ENCODE measurements at places on chromosomes 12 and 14.

DNA sequence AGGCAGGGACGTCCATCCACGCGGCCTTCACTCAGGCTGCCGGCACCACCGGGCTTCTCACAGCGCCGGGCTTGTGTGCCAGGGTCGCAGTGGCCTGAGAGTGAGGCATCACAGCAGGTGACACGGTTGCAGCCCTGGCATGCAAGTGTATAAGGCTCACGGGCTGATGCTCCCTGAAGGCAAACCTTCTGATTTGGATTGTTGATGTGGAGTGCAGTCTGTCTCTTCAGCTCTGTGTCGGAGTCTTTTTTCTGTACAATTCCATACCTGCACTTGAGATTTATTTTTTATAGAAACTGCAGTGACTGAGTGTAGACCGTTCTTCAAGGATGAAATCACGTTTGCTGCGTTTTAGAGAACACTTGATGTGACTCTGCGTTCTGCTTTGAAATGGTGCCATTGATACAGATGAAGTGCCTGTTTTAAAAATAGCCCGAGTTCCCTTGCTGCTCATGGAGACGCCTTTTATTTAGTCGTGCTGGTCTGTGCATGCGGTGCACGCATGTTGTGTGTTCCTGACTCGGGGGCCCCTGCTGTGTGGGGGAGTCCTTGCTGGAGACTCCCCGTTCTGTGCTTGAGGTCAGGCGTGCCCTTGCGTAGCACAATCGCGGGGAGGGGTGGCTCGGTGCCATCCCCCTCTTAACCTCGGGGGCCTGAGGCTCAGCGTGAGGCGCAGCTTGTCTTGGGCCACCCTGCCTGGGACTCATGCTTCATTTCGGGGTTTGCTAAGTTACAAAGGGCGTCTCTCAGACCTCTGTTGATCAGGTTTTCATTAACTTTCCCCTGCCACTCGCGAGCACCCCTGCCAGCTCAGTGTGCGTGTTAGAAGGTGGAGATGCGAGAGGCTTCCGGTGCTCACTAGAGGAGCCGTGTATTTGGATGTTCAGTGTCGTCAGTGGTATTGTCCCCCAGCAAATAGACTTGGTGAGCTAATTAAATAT is 21.6 kb upstream of the AMN start:
- DNase-seq, result no peak

DNA sequence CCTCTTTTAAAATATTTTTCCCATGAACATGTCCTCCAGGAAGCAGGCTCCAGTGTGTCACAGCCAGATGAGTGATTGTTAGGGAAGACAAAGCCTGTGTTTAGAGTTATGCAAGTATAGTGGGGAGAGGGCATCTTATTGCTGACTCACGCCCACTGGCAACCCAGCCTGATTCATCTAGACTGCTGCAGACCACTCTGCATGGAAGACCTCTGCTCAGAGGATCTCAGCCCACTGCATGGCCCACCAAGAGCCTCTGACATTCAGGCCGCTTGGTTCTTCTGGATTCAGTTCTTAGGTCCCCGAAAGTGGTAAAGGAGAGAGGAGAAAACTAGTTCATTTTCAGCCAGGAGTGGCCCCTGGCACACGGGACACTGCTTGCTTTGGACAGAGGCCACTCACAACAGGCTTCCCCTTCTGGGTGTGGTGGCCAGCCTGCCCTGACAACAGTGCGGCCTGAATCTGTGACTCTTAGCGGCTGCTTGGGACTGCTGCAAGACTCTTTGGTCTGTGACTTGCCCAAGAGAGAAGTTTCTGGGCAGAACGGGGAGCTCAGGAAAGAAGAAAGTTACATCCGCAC is 266.3 kb downstream of the ZFP36L1 start:
- DNase-seq, result no peak

- DNase-seq, result no peak
Observed at GRCh38 chr12:21775133-21775820, 771 bp upstream of the KCNJ8 start.

DNA sequence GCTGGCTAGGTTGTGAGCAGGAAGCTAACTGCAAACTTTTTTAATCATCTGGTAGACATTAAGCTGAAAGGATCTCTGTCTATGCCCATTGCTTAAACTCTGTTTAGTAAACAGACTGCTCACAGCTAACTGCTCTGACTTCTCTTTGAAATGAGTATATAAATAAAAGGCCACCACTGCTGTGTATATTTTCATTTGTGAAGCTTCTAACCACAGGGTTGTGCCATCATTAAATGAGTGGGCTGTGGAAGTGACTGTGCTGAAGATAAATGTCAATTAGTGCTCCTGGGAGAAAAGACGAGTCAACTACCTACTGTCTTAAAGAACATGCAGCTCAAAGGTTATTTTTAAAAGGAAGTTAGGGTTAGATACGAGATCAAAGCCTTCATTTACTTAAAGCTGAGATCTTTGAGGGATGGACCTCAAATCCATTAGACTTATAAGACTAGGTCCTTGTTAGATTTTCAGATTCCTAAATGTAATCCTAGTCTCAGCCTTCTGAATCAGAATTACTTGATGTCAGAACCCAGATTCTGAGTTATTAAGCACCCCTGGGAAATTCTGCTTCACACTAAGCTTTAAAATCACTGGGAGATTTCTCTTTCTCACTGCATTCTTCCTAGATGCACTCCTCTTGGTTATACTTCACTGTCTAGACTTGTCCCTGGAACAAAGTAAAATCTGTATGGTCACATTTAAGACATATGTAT is 213.1 kb upstream of the FLRT2 start:
- no peak for DNase-seq

GRCh38 chr12:56454557-56454956 is at the start of gene MIP:
TSS of gene MIP (minus strand) at chr12:56454657. CDS start at chr12:56454613, 44 bp downstream.
- no peak for DNase-seq

DNA sequence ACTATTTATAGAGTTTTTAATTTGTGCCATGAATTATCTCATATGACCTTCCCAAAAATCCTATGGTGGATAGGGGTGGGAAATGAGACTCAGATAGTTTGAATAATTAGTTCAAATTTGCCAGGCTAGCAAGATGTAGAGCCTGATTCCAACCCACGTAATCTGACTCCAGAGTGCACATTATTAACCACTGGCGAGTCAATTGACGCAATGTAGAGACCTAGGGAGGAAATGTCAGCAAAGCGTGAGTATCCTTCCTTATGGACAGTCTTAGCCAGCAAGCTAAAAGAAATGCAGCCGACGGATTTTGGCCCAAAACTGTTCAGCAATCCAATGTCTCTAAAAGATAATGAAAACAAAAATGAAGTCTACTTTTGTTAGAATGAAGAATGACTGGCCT is 193.3 kb upstream of the KRR1 start:
- no peak for DNase-seq

DNA sequence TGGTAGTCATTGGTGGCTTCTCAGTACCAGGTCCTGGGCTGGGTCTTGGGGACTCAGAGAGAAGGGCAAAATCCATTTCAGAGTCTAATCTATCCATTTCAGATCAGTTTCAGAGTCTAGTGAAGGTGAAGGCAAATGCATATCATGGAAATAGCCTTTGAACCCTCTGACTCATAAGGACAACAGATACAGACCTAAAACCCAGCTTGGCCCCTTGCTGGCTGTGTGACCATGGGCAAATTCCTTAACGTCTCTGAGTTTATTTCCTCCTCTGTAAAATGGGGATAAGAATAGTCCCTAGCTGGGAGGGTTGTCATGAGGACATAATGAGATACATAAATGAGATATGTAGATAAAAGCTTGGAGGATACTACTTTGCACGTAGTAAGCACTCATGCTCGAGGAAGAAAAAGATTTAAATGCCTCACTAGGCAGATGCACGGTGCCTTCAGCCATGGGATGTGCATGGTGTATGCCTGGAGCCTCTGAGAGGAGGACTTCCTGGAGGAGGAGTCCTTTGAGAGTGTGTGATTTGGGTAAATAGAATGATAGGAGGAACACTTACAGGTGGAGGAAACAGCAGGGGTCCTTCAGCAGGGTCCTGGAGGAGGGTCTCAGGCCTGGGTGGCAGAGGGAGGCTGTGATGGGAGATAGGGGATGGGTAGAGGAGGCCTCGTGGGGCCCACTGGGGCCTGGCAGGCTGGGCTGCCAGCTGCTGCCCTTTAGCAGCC is 8.0 kb downstream of the DTX1 start:
- DNase-seq, result no peak

DNA sequence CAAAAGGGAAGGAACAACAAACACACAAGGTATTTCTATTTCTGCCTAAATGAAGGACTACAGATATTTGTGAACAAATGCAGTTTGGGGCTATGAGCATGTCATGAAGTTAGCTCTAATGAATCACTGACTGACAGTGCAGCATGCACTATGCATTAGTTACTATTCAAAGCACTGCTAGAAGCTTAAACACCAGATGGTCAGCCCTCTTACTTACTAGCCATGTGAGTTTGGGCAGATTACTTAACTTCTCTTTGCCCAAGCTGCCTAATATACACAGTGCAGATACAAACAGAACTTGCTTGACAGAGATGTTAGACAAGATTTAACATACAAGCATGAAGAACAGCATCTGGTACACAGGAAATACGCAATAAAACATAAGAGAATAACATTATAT is 96.0 kb downstream of the ATXN2 start:
- DNase-seq, result no peak

DNA sequence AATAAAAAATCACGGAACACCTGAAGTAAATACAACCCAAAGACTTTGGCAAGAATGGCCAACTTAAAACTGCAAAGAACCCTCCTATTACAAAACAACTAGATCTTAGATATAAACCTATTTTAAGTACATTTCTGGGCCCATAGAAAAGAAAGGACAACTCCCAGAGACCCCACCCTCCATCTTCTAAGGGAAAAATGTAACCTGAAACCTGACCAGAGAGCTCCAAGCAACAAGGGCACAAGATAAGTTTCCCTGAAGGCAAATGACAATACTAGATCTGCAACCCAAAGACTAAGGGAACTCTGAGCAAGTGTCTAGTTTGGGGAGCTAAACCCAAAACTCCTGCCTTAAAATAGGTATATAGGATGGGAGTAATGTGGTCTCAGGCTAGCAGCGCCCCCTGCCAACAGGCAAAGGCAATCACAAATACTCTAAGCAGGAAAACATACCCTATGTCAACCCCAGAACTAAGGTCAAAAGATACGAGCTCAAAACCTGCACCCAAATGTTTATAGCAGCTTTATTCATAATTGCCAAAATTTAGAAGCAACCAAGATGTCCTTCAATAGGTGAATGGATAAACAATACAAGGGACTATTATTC is 218.9 kb downstream of the ITPR2 start:
- no peak for DNase-seq
